ENCODE measurements at places on chromosomes 11 and 22.

GRCh38 chr22:20401376-20402014, 7.5 kb downstream of the ZNF74 start:
- DNase-seq, result no peak

DNA sequence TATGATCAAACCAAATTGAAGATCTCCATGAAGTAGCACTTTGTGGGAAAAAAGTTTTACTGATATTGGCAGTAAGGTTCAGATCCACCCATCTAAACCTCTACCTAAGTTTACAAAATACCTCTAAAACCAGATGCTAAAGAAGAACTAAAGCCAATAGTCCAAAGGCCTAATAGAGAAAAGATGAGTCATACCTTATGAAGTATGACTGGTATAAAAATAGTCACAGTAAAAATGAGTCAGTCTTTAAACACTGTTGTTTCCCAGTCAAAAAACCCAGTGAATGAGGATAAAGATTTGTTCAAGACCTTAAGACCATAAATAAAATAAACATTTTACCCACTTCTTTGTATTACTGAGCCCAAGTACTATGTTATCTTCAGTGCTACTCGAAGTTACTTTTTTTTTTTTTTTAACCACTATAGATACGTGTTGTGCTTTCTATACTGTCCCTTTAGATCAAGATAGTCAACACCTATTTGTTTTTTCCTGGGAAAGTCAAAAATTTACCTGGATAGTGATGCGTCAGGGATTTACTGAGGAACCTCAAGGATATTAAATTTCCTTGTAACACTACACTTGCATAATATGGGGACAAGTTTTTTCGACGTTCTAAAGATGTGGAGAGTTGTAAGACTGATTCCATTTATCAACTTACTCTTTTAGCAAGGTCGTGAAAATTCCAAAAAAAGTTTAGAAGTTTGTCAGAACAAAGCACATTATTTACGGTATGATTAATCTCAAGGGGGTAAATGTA, 87.3 kb downstream of the CCDC73 start:
- DNase-seq, result no peak

DNA sequence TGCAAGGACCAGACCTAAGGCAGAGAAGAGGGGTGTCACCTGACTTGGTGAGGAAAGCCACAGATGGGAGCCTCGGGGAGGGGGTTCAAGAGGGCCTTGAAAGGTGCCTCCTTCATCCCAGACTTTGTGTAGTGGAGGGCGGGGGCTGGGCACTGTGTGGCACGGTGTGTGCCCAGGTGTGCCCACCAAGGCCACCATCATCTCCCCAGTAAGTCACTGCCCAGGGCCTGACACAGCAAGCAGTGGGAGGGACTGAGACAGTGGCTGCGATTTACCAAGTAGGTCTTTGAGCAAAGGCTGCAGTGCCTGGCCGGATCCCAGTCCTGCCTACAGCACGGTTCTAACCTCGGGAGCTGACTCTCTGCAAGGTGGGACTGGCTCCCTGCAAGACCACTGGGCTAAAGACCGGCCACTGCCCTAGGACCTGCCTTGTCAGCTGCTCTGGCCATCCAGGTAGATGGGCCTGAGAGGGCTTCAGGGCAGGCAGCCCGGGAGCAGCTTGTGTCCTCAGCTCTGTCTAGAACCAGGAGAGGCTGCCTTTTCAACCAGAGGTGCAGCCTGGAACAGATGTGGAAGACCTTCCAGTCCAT, 1.4 kb downstream of the OSM start:
- no peak for DNase-seq

DNA sequence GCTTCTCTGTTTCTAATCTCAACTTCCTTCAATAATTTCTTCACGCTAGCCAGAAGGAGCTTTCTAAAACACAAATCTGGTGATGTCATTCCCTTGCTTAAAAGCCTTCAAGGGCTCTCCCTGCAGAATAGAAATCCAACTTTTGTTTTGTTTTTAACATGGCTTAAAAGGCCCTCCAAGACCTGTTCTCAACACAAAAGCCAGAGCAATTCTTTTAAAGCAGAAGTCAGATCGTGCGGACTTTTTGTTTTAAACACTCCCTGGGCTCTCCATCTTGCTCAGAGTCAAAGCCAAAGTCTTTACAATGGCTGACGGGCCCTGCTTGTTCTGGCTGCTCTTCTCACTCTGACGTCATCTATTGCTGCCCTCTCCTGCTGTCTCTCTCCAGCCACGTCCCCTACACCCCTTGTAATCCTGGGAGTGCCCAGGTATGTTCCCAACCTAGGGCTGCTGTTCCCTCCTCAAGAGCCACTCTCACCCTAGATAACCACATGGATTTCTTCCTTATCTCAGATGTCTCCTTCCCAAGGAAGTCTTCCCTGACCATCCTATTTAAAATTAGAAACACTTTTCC, 22.5 kb downstream of the TECTA start:
- DNase-seq, result no peak

- DNase-seq, result no peak
Observed at GRCh38 chr22:49333206-49333605, 494.5 kb downstream of the BRD1 start.

DNA sequence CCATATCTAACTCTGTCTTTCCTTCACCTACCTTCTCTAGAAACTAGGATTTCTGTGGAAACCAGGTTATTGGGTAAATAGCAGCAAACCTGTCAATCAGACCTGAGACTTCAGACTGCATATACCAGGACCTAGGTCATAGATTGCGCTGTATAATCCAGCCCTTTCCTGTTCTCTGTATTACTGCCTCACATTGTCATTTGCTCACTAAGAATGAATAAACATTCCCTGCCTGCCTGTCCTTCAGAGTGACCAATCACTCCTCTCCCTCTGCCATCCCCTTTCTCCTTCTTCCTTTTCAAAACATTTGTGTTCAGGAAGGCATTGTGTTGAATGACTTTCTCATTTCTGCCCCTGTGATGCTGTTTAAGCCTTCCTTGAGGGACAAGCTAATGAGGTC, 14.1 kb upstream of the FZD4 start:
- DNase-seq, result no peak

DNA sequence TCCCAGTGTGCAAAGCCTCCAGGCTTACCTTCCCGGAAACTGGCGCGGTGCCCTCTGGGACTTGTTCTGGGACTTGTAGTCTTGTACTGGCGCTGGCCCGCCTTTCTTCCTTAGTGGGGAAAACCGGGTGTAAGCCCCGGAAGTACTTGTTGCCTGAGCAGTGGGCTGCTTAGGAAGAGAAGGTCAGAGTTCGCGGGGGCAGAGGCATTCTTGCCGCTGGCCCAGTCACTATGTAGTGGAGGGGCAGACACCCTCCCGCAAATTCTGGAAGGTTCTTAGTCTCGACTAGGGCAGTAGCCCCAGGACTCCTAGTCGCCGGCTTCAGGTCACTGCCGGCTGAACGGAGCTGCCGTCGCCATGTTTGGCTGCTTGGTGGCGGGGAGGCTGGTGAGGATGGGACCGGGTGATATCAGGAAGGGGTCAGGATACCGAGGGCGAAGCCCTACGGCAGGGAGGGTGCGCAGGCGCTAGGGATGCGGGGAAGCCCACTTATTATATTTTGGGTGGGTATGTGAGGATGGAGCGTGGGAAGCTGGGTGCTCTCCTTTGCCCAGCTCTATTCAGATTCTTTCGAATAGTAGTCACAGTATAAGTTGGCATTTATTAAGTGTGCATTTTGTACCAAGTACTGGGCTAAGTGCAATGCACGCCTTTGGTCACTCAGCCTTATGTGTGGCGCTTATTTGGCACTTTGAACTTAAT, at the start of gene HIKESHI:
TSS of gene HIKESHI (plus strand) at position 149 of the 702 bp plus-strand sequence. CDS start at position 358, 209 bp downstream.
- DNase-seq, result peak; percentile 82

- no peak for DNase-seq
Observed at GRCh38 chr11:66689661-66690590, 12.2 kb upstream of the RBM4B start.

DNA sequence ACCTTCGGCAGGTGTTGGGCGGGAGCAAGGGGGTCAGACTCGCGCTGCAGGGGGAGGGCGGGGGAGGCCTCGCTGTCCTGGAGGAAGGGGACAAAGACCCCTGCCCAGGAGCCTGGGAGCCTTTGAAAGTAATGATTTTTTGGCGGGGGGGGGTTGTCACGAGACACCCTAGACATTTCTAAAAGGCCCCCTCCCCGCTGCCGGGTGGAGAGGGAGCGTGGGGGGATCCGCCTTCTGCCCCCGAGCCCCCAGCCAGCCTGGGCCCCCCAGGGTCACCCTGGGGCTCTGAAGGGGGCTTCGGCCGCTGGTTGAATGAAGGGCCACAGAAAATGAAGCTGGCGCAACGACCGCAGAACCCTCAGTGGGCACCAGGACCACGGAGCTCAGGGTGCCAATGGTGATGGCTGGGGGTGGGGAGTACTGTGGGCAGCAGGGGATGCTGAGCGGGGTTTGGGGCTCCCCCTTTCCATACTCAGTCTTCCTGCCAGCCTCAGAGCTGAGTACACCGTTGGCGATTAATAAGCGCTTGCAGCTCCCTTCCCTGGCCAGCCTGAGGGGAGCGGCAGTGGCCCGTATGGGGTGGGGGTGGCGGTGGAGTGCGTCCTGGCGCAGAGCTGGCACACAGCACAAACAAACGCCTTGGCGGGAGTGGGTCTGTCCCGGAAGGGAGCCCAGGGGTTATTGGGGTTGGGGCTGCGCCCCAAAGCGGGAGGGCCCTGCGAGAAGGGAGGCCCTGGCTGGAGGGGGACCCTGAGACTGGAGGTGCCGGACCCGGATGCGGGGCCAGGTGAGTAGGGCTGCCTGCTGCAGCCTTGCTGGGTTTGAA, 1.2 kb upstream of the DUSP8 start:
- no peak for DNase-seq

DNA sequence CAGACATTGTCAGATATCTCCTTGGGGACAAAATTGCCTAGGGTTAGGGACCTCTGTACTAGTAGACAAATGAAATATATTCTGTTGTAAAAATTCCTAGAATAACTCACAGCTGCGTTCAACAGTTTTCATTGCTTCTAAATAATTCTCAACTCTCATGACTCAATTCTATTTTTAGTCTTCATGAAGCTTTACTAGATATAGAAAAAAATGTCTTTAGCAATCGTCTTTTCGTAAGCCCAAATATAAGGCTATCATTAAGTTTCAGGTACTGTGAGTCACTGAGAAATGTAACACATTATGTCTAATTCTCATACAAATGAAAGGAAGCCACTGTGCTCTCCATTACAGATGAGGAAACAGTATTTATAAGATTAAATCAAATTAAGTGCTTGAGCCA, 6.4 kb downstream of the MMP12 start:
- no peak for DNase-seq

DNA sequence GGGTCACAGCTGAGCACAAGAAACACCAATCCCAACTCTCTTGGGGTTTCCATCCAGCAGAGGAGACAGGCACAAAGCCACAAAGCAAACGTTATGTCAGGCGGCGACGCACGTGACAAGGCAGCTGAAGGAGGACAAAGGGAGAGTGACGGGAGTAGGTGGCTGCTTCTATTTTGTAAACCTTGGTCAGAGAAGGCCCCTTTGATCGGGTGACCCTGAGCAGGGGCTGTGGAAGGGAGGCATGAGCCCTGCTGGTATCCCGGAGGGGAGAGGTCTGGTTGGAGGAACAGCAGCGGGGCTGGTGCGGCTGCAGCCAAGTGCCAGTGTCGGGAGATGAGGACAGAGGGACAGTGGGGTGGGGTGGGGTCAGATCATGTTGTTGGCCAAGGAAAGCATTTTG, 17.3 kb upstream of the RFPL3 start:
- DNase-seq, result no peak

DNA sequence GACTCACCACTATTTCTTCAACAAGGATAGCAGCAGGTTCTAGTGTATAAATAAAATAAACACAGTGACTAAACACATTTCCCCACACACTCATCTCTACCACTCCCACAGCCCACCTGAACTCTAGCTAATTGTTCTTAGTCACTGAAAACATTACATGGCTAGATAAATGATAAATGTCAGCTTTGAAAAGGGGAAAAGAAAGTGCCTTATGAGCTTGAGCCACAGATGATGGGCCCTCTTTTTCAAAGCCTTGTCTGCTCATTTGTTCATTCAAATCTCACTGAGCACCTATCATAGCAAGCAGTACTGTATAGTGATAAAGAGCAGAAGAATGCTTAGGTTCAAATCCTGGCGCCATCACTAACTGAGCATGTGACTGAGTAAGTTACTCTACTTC, 58.3 kb downstream of the SIK3 start:
- DNase-seq, result no peak

DNA sequence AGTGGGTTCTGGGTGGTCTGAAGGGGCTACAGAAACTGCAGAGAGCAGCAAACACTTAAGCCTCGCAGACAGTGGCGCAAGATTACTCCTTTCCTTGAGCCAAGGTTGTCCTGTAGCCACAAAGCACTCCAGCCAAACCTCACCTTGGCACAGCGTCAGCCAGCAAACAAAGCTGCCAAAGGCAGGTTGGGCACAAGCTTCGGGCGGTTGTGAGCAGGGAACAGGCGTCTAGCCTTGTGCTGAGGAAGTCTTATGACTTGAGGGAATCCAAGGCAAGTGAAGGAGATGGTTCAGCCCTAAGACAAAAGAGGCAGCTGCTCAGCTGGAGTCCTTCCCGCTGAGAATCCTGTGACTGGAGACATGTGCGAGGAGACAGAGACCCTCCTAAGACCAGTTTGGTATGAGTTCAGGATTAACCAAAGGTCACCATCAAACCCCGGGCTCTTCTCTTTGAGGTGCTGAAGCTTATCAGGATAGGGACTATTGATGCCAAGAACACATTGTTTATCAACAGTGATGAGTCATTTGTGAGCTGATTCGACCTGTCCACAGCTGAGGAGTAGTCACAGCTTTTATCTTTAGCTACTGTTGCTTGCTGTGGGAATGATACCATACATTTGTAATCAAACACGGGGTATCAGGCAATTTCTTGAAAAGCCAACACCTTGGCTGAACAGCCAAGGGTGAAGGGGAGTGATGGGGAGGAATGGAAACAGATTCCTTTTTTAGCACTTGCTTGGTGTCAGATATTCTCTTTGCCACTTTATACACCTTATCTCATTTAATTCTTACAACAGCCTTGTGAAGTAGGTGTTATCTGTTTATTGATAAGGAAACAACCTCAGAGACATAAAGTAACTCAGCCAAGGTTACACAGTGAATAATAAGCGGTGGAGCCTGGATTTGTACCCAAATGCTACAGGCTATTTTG, 4.6 kb downstream of the ADM start:
- no peak for DNase-seq

DNA sequence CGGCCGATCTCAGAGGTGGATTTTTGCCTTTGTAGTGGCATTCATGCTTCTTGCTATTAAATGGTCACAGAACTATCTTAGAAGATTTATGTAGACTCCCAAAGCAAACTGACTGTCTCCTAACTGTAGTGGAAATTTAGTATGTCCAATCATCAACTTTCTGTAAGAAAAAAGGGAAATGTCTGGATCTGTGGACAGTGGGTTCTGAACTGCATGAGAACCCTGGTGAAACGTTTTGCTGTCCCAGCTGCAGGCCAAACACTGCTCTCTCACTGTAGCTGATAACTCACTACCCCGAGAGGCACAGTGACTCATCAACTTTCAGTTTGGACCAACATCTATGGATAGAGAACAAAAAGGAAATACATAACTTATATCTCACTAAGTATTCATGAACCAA, 387.1 kb downstream of the SOX6 start:
- no peak for DNase-seq

GRCh38 chr22:42928969-42929837, 72.1 kb upstream of the ARFGAP3 start:
- DNase-seq, result no peak
